SJSA1 (cell line): ENCODE measurements at places on chromosomes 13 and 19. TPM values are rescaled to one million over a fixed set of nuclear protein-coding genes. Genes with fewer than 3 reads are reported as not detected.
A peak's percentile ranks its signal among the peaks of the same experiment; 100 is the strongest.

DNA sequence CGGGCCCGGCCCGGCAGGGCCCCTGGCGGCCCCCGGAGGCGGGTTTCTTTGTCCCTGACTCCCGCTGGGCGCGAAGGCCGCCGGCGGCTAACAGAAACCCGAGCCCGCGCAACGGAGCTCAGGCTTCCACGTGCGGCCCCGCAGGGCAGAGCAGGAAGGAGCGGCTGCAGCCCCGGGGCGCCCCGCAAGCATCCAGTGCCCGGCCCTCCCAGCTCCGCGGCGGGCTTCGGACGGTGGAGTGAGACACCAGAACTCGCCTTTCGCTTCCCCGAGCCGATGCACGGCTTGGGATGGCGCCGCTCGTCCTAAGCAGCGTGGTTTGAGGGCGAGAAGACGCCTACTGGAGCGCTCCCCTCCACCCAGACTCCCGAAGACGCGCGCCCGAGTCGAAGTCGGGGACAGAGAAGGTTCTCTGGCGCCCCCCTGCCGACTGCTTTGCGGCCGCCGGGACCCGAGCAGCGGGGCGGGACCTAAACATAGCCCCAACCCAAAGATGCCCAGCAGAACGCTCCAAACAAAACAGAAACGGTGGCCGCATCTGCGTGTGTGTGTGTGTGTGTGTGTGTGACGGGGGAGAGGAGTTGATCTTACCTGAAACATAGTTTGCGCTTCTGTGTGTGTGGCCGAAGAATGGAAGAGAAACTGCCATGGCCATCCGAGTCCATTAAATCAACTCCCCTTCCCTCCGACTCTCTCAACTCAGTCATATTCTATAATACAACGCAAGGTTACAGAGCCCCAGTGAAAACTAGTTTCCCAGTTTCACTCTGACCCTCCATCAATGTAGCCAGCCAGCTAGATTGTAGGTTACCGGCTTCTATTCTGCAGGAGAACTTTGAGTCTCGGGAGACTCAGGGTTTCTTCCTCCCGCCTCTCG is 629 bp upstream of the FGF9 start:
- no peak overlapping the region for H3K27ac ChIP-seq
- H3K4me3 ChIP-seq = peak overlapping the region; percentile 49
- H3K36me3 ChIP-seq = no peaks in the 10 kb centered on the region

DNA sequence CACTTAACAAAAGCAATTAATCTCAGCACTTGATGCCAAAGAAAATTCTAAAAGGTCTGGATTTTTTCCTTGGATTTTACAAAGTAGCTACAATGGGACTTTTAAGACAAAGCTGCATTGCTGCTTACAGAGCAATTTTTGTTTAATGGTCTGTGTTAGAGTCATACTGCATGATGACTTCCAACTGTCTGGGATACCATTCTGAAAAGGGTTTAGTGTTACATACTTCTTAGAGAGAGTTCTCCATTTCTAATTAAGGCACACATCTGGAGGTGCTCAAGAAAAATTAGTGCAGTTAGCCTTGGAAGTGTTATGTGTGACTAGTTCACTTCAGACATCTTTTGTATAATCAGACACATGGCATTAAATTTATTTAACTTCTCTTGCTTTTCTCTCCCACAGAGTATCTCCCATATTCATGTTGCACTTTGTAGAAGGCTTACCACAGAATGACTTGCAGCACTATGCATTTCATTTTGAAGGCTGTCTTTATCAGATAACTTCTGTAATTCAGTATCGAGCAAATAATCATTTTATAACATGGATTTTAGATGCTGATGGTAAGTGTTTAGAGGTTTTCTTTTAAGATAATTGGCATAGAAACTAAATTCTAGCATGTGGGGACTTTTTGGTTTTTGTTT is 35.1 kb downstream of the USPL1 start:
- H3K27ac ChIP-seq = no peak overlapping the region
- H3K36me3 ChIP-seq = peaks cover 51% of the 10 kb centered on the region
- no peak for DNase-seq
- H3K4me1 ChIP-seq = no peaks in the 10 kb centered on the region
- H3K4me3 ChIP-seq = no peak overlapping the region
- H3K27me3 ChIP-seq = no peaks in the 10 kb centered on the region

GRCh38 chr19:44642377-44642776 is 1.3 kb upstream of the PVR start:
- H3K4me1 ChIP-seq = peaks cover 22% of the 10 kb centered on the region
- H3K27ac ChIP-seq = no peak overlapping the region
- H3K4me3 ChIP-seq = no peak overlapping the region
- no peaks in the 10 kb centered on the region for H3K27me3 ChIP-seq

- H3K27me3 ChIP-seq = no peaks in the 10 kb centered on the region
- DNase-seq = no peak
- no peak overlapping the region for H3K4me3 ChIP-seq
- no peaks in the 10 kb centered on the region for H3K36me3 ChIP-seq
- H3K27ac ChIP-seq = no peak overlapping the region
Measured at GRCh38 chr13:67421475-67421874, 191.3 kb upstream of the PCDH9 start.

The PEAK3 gene
- total RNA-seq = not detected in 2 replicates

DNA sequence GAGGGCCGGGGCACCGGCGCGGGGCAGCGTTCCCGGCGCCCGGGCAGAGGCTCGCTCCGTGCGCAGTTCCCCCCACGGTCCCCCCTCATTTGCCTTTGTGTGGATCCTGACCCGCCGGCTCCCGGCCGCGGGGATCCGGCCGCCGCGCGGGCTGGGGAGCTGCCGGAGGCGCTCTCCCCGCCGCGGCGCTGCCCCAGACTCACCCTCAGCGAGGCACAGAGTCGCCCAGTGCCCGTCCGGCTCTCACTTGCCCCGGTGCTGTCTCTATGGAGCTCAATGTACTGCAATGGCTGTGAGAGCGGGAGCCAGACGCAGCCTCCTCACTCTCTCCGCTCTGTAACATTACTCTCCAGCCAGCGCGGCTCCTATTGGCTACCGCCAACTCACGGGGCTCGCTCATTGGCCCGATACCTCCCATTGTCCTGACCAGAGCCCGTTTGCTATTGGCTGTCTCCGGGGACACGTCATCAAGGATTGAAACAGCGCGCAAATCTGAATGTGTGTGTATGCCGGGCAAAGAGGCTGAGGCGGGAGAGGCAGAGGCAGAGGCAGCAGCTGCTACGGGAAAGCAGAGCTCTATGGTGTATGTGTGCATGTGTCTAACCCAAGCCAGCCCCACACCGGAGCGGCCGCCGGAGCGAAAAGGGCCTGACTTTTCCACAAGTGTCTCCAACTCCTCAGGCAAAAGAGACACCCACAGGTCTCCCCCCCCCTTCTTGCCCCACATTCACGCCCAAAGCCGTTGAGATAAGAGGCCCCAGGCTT is at the start of gene HMGB1:
Gene HMGB1, minus strand, starts transcription at position 344 of the 765 bp plus-strand sequence. CDS start 2,256 bp downstream, outside the sequence.
- H3K4me1 ChIP-seq = peaks cover 41% of the 10 kb centered on the region
- H3K36me3 ChIP-seq = peaks cover 38% of the 10 kb centered on the region
- H3K27ac ChIP-seq = peak within 1 kb of the TSS; percentile 97
- no peaks in the 10 kb centered on the region for H3K27me3 ChIP-seq

The BRSK1 gene
- 8.5 and 10.3 TPM in 2 replicates for total RNA-seq

GRCh38 chr19:2683430-2684003 is 19.0 kb downstream of the GNG7 start:
- no peak for DNase-seq
- H3K4me3 ChIP-seq = no peak overlapping the region
- no peaks in the 10 kb centered on the region for H3K4me1 ChIP-seq

- no peak overlapping the region for H3K4me3 ChIP-seq
- peak; percentile 64 for DNase-seq
- H3K27me3 ChIP-seq = no peaks in the 10 kb centered on the region
- peaks cover 29% of the 10 kb centered on the region for H3K4me1 ChIP-seq
- H3K27ac ChIP-seq = peak overlapping the region; percentile 31
Measured at GRCh38 chr19:16397791-16398529, 73.3 kb downstream of the KLF2 start.

The LGALS14 gene
- not detected in 2 replicates for total RNA-seq

- no peaks in the 10 kb centered on the region for H3K27me3 ChIP-seq
- peak overlapping the region; percentile 94; the same call in 1 of the 2 replicates for H3K27ac ChIP-seq
- DNase-seq = no peak
- H3K4me3 ChIP-seq = no peak overlapping the region
Measured at GRCh38 chr19:45451850-45452387, 15.9 kb upstream of the FOSB start.
